Pulmonary artery endothelial cell (primary cell): ENCODE measurements at places on chromosomes 4 and X. TPM values are rescaled to one million over a fixed set of nuclear protein-coding genes. Genes with fewer than 3 reads are reported as not detected.
A peak's percentile ranks its signal among the peaks of the same experiment; 100 is the strongest.

DNA sequence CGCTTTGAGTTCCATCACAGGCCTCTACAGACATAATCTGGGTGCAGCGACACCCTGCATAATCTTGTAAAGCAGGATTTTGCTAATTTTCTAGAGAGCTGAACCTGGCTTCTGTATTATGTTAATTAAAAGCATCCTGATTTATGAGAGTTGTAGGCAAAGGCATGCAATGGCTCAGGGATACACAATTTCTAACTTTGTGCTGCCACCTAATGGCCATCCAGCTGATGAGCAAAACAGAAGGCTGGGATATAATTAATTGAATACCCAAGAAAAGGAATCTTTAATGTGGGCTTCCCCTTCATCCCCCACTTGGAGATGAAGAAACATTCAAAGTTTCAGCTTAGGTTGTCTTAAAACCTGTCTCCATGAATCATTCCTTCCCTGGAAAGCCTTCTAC is 78.1 kb downstream of the BMP15 start:
- peak; percentile 4 for DNase-seq

DNA sequence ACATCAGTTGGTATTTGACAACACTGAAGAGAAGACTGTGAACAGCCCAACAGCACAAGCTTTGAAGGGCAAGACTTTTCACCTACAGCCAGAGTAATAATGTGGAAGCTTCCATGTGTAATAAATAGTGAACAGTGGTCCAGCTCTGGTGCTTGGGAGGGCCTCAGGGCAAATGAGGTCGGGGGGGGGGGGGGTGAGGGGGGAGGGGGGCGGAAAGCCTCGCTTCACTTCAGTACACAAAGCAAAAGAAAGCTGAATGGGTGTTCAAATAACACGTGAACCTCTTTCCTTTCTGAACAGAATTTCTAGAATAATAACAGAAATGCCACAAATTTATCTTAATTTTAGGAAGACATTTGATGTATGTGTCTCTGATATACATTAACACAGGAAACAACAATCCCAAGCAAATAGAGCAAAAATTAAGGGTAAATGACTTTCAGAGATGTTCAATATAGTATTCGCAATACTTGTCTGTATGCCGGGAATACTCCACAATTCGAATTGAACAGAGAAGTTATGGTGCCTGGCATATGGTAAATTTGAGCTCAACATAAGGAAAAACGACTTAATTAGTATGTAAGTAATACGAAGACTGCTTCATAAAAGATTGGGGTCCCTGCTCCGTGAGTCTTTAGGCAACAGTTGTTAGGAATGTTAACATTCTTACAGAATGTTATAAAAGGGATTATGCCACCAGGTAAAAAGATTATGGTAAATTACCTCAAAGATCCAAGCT is 92.6 kb downstream of the FRYL start:
- no peak for DNase-seq

GRCh38 chr4:89491761-89492160 is 184.2 kb upstream of the GPRIN3 start:
- no peak for DNase-seq

GRCh38 chrX:133645256-133645655 is 230.0 kb upstream of the GPC4 start:
- DNase-seq, result no peak

GRCh38 chr4:162681212-162681611 is 485.5 kb downstream of the NAF1 start:
- DNase-seq, result no peak

Gene SRPK3
- total RNA-seq, result under 0.01 and 0.07 TPM in 2 replicates

Gene GPRASP1
- 1.1 and 1.4 TPM in 2 replicates for total RNA-seq

Gene JADE3
- total RNA-seq, result 13.4 and 15.9 TPM in 2 replicates
